ENCODE measurements at places on chromosomes 2 and 18.

DNA sequence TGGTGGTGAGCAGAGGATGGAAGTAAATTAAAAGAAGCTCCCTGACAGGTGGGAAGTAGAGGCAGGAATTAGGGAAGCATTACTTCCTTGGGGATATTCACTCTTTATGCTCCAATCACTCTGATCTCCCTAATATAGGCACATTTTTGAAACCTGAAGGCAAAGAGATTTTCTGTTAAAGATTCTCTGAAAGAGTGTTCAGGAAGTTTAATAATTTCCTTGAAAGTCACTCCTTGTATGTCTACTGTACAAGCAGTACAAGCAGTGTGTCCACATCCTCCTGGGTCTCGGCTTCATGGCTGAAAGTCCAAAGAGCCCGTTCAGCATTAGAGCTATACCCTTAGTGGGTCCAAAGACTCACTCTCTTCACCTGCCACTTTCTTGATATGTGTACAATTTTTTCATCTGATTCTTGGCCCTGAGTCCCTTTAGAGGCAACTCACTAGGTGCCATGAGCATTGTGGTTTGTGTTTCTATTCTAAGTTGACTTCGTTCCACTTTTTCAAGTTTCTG, 60.2 kb downstream of the AAK1 start:
- no peak for DNase-seq

DNA sequence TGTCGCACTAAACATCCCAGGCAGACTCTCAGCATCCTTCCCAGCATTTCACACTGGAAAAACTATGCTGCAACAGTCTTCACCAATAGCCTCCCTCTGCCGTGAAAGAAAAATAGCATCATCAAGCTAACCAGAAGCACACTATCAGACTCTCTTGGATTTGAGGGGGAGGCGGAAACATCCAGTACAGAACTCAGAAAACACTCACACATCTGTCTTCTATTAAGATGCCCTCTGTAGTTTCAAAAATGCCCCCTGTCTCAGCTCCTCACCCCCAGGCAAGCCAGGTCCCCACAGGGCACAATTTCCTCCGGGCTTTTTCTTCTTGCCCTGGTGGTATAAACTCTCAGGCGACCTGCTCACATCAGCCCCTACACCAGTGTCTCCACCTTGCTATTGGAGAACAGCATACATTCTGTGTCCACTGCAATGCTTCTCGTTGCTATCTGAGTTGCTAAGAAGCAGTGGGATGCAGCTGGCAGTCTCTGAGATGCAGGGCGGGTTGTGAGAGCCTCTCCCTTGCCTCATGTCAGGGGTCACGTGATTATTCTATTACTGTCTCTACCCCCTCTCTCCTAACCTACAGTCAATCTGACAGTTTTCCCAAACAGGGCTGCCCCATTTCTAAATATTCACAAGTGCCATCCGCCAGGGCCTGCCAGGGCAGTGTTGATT, 189.9 kb downstream of the INO80D start:
- DNase-seq = no peak

DNA sequence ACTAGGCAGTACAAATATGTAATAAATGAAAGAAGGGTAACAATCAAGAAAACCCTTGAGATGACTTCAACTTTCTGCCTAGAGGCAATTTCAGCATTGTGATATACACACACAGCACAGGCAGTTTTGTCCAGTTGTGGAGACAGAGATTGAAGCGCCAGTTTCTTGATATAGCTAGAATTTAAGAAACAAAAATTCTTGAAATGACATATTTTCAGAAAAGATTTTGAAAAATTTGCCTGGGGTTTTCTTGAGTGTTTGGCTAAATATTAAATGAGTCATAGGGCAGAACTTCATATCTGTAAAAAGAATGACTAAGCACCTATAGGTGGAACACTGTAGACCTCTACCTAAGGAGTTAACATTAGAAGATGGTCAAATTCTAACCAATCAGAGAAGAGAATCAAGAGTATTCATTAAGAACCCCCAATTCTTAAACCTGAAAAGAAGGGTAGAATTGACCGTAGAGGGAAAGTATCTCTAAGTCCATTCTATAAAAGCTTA, 1266.8 kb upstream of the TMEFF2 start:
- DNase-seq = no peak

GRCh38 chr2:129117434-129117833, 798.8 kb upstream of the HS6ST1 start:
- no peak for DNase-seq

GRCh38 chr2:224180810-224181209, 141.7 kb upstream of the SERPINE2 start:
- DNase-seq = no peak

GRCh38 chr2:45285311-45285710, 276.1 kb upstream of the SIX2 start:
- DNase-seq = no peak

DNA sequence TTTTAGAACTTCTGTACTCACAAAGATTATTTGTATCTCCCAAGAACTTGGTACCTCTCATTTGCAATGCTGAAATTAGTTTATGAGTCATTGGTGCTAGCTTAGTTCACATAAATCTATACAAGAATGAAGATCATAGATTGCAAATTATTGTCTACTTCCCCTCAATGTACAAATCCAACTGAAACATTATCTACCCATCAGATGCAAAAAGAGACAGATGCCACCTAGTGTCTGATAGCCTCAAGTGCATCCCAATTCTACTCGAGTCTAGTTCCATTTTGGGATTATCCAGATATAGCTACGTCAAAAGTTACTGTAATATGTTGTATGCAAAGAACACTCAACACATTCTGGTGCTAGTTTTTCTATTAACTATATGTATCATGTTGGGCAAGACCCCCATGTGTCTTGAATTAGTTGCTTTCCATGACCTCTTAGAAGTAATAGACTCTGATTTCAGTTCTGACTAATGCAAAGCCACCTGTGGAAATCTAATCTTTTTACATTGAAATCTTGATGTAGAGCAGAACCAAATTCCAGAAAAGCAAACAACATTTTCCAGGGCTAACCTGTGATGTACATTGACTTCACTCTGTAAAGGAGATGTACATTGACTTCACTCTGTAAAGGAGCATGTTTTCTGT, 210.0 kb downstream of the RBM43 start:
- no peak for DNase-seq

GRCh38 chr2:216501854-216502253, 3.2 kb downstream of the RPL37A start:
- DNase-seq = no peak

DNA sequence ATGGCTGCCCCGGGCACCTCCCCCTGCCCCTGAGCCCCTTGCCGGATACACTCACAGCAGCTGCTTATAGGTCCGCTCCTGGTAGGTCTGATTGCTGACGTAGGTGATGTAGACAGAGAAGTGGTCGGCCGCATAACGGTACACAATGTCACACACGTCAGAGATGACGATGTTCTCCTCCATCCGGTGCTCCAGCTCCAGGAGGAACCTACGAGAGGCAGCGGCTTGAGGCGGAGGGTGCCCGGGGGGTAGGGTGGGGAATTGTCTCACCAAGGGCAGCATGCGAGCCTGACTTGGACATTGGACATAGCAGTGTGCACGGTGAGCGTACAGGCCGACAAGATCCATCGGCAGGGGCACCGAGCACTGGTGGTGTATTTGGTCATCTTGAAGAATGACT, 22.8 kb downstream of the SNORC start:
- DNase-seq = no peak

DNA sequence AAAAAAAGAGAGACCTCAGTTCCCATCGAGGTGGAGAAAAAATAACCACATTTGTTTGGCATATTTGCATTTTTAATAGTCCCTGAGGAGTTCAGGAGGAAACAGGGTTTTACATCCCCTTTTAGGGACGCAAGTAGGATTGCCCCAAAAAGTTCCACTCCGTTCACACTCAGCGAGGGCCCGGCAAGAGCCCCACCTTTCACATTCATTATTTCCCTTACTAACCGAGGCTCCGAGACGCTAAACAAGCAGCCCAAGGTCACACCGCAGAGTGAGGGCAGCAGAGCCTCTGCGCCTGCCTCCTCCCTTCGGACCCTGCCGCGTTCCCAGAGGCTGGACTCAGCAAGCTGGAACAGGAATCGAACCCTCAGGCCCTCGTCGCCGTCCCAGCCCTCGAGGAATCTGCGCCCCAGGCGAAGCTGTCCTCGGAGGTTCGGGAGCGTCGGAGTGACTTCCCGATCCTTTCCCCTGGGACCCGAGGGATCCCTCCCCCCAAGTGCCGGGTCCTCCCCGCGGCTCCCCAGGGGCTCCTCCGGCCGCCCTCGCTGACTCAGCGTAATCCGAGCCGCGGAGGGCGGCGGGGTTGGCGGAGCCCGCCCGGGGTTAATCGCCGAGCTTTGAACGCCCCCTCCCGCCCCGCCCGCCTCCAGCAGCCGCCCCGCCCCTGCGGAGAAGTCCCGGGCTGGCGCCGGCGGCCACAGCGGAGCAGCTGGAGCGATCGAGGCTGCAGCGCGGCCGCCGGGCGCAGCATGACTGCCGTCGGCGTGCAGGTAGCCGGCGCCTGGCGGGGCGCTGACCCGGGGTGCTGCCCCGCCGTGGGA, at the start of gene TMEM37:
TSS of gene TMEM37 (plus strand) at position 700 of the 821 bp plus-strand sequence. CDS start at position 750, 50 bp downstream.
- DNase-seq = no peak

DNA sequence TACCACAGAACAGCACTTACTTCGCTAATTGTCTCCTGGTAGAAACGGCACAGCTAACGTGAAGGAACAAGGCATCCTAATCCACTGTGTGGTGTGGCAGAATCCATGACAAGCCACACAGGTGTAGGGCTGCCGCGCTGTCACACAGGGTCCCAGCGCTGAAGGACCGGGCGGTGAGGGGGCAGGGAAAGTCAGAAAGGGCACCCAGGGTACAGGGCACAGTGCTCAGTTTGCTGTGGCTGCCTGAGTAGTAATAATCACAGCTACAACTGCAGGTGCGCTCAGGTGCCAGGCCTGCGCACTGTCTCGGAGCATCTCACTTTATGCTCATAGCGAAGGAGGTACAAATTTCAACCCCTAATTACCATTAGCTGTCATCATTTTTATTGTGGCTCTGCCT, 55.2 kb upstream of the CAB39 start:
- DNase-seq = no peak

GRCh38 chr2:42844366-42844765, 52.0 kb upstream of the HAAO start:
- DNase-seq = no peak

- DNase-seq = no peak
These were observed 222.7 kb downstream of the IKZF2 start for GRCh38 chr2:212928681-212929080.

DNA sequence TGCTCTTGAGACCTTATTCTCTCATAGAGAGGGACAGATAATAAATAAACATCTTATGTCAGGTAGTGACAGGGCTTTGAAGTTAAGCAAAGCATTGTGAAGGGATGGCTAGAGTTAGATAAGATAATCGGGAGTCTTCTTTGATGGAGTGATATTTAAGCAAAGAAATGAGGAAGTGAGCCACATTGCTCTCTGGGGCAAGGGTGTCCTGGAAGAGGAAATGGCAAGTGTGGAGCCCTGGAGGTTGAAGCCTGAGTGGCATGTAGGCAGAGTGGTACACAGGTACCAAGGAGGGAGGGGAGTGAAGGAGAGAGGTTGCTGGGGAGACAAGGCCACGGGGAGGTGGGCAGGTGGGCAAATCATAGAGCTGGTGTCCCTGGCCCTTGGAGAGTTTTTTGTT, 110.2 kb downstream of the CTAGE1 start:
- no peak for DNase-seq

- DNase-seq = no peak
These were observed 4.4 kb downstream of the EHD3 start for GRCh38 chr2:31238126-31238905.

GRCh38 chr2:2524348-2524941, 193.4 kb upstream of the MYT1L start:
- DNase-seq = no peak

GRCh38 chr18:49431165-49431962, 29.1 kb downstream of the DYM start:
- no peak for DNase-seq

Data from activated T-helper 1 cell treated with Interleukin-2 at 50 U/mL for 16 hours (primary cell).